ENCODE measurements at places on chromosomes 6 and 20. TPM values are rescaled to one million over a fixed set of nuclear protein-coding genes. Genes with fewer than 3 reads are reported as not detected.

DNA sequence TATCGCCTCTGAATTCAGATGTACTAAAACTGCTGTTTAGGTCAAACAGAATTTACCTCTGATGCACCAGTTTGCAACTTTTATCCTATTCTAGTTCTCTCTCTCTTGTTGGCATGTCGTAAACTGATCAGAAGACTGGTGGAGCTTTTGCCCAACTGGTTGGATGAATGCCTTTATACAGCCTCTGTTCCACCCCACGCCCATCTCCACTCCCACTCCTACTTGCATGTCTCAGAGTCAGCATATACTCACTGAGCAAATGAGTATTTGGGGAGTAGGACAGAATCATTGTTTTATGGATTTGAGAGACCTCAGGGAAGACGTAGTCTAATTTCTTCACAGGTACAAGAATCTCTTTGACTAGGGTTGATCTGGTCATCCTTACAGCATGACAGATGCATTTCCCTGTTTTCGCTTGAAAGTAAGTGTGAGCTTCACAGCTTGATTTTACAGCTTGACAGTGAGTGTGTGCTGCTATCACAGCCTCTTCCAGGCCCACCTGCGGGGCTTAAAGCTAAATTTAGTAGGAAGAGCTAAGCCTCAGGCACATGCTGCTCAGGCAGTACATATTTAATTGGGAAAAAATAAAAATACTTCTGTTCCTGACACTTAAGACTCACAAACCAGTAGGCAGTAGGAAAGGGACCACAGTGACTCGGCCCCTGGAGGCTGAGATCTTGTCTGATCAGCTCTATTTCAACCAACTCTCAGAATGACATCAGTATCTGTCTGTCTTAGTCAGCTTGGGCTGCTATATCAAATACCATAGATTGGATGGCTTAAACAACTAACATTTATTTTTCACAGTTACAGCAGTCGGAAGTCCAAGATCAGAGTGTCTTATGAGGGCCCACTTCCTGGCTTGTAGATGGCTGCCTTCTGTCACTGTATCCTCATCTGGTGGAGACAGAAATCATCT lies 30.4 kb downstream of the TRMT6 start:
- no peak for DNase-seq

Gene CFAP61
- not detected for total RNA-seq

DNA sequence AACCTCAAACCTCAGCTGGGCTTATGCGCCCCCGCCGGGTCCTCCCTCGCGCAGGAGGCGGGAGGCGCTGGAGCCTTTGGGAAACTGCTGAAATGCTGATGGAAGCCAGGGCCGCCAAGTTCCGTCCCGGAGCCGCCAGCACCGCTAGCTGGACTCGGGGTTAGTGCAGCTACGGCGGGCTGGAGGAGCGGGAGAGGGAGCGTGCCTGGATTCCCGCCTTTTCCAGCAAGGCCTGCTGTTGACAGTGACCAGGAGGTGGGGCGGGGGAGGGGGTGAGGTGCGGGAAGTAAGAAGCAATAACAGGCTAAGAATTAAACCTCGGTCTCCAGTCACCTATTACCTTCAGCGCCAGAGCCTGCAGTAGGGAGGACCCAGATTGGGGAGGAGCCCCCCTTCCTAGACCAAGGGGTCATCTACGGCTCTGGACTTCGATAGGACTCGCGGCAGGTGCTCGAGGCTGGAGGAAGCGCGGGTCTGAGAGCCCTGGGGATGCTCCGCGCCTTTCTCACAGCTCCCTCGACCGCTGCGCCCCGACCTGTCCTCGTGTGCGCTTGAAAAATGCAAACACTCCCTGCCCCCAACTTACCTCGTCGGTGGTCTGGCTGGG lies 20.5 kb downstream of the COL9A1 start:
- DNase-seq = no peak

Gene HLA-DQA1
- not detected for total RNA-seq

DNA sequence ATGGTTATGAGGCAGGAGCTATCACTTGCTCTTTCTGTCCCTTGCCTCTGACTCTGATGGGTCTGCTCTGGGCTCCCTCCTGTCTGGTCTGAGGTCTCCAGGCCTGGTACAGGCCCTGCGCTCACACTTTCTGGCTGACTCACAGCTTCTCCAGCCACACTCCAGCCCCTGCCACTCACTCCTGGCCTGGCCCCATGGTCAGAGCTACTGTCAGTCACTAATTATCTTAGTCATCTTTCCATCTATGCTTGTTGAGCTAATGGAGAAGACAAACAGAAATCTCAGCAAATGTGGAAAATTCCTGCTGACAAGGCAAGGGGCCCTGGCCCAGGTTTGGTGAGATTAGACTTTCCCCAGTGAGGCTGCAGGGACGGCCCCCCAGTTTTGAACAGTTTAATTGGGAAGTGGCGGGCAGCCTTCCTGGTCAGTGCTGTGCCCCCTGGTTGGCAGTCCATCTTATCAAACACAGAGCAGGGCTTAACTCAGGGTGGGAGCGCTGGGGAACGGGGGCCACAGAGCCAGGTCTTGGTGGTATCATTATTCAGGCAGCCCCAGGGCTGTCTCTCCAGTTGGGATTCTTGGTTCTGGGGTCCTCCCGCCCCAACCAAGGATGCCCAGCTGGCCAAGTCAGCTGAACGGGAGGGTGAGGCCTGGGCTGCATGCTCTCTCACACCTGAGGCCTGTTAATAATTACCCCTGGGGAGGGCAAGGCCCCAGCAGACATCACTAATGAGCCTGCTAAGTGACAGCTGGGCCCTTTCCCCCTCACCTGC lies 63.4 kb downstream of the VEGFA start:
- no peak for DNase-seq

- DNase-seq = no peak
Observed at GRCh38 chr20:63702751-63703470, 4.9 kb downstream of the ARFRP1 start.

- no peak for DNase-seq
Observed at GRCh38 chr6:147164761-147165160, 39.5 kb upstream of the STXBP5 start.

Gene RIPK1
- 17.6 TPM for total RNA-seq

GRCh38 chr20:33963751-33964150 lies 30.0 kb upstream of the RALY start:
- DNase-seq = no peak

DNA sequence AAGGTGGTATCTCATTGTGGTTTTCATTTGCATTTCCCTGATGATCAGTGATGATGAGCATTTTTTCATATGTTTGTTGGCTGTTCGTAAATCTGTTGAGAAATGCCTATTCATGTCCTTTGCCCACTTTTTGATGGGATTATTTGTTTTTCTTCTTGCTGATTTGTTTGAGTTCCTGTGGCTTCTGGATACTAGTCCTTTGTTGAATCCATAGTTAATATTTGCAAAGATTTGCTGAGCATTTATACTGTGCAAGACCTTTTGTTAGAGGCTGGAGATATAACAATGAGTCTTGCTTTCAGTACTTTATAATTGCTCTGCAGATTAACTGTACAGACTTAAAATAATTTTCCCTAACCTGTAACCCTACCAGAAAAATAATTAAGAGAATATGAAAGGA lies 35.6 kb downstream of the PDE7B start:
- DNase-seq = no peak

GRCh38 chr6:138862456-138862855 lies 66.6 kb downstream of the ECT2L start:
- no peak for DNase-seq

DNA sequence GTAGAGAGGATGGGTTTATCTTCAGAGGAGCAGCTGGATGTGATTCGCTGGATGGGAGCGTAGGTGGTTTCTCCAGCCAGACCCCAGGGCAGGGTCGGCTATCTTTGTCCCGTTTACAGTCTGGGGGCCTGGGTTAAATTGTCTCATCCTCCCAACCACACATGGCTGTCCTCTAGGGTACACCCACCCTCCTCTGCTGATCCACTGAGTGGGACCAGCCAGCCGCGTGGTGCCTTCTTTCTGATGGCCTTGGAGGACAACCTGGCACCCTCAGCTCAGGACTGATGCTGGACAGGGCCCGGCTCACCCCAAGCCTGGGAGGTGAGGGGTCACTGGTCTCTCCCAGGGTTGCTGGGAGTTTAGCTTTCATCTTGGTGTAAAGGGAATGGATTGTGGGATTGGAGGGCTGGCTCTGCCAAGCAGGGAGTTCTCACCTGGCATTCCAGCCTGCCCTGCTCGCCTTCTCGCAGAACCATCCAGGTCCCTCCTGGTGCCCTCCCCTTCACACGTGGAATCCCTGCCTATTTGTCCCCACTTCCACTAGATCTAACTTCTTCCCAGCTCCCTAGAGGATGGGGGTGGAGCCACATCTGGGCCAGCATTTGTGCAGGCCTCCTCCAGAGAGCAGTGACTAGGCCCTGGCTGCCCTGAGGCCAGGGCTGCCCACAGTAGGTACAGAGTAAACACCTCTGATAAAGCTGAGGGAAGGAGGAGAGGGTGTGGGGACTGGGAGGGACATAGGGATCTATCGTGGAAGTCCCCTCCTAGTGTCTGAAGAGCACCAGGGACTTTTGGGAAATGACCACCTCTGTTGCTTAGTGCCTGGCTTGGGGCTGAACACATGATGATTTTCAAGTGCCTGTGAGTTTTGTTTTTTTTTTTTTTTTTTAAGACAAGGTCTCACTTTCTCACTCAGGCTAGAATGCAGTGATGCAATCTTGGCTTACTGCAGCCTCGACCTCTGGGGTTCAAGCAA lies 1.6 kb downstream of the ITPR3 start:
- no peak for DNase-seq

DNA sequence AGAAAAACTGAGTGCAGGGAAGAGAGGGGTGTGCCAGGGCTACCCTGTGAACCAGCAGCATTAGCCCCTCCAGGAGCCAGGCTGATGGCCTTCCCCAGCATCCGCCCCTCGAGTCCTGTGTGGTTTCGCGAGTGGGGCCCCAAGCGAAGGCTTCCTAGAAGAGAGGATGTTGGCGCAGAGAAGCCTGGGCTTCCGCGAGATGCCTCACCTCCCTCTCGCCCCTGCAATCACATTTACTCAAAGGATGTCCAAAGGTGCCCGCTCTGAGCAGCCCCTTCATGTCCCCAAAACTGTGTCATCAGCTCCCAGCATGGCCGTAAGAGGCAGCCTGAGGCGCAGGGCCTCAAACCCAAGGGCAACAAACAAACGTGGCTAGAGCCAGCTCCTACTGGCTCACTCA lies 111.7 kb downstream of the PREX1 start:
- DNase-seq = no peak
